ENCODE measurements at places on chromosomes 6 and 20.

GRCh38 chr6:132969196-132969595 is 154.8 kb downstream of the RPS12 start:
- DNase-seq = no peak

GRCh38 chr20:57842720-57843119 is 132.9 kb upstream of the PMEPA1 start:
- no peak for DNase-seq

GRCh38 chr6:72418495-72418894 is 203.4 kb upstream of the KCNQ5 start:
- DNase-seq = no peak

DNA sequence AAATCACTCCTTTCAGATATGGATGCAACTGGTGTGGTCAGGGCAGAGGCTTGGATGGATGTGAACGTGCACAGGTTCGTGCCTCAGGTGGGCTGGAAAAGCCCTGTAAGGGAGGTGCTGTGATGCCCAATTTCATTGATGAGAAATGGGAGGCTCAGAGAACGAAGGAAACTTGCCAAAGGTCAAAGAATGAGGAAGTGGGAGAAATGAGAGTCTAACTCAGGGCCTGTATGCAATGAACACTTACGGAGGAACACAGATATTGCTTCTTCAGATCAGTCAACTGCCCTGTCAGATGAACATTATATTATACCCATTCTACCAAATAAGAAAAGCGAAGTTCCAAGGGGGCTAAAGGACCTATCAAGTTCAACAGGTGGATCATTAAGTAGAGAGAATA is 134.7 kb downstream of the RCAN2 start:
- DNase-seq = no peak

GRCh38 chr6:155717374-155717773 is 261.7 kb upstream of the NOX3 start:
- DNase-seq = no peak

- DNase-seq = no peak
These were observed 54.7 kb downstream of the FGD2 start for GRCh38 chr6:37060195-37060559.

- DNase-seq = peak; percentile 82
These were observed 159.9 kb downstream of the OR2B2 start for GRCh38 chr6:27752038-27752885.

GRCh38 chr20:41657655-41658054 is 39.5 kb upstream of the CHD6 start:
- DNase-seq = no peak

GRCh38 chr20:56685879-56686278 is 56.8 kb downstream of the TFAP2C start:
- no peak for DNase-seq

GRCh38 chr6:111551521-111552231 is 54.0 kb downstream of the TRAF3IP2 start:
- no peak for DNase-seq

DNA sequence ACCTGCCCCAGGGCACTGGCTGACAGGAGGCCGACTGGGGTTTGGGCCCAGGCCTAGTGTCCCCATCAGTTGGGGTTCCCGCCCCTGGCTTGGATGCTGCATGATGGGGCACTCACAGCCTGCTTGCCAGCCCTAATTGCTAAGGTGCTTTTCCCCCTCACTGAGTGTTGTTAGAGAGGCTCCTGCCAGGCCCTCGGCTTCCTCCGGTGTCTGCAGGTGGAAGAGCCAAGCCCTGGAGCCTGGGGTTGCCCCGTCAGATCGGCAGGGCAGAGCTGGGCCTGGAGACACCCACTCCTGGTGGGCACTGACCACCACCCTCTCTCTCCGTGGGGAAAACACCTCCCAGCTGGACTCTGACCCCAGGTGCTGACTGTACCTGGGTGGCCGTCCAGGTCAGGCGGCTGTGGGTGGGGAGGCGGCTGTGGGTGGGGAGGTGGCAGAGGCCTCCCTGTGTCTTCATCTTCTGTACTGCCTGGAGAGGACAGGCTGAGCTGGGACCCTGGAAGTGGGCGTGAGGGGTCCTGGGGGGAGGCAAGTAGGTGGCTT is 6.0 kb upstream of the CABLES2 start:
- DNase-seq = no peak

- DNase-seq = no peak
These were observed 135.1 kb upstream of the CNR1 start for GRCh38 chr6:88301256-88301655.

- DNase-seq = no peak
These were observed 6.9 kb upstream of the RSPO3 start for GRCh38 chr6:127111526-127111925.

- no peak for DNase-seq
These were observed 31.3 kb downstream of the SLC22A3 start for GRCh38 chr6:160379466-160379865.

GRCh38 chr20:24100370-24101011 is 111.9 kb upstream of the GGTLC1 start:
- peak; percentile 41 for DNase-seq

DNA sequence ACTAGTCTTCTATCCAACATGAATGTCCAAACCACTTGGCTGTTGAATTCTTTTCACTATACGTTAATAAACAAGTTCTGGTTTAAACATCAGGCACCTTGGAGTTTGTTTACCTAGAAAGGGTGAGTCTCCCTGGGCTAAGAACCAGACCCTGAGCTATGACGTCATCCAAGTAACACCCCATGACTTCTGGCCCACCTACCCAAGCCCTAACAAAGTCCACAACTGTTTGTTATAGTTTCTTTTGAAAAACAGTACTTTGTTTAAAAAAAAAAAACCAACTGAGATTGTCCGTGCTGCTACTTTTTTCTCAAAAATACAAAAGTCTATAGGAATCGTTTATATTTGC is 146.9 kb upstream of the BEND6 start:
- no peak for DNase-seq

- DNase-seq = no peak
These were observed 34.2 kb upstream of the RPN2 start for GRCh38 chr20:37144856-37145404.

DNA sequence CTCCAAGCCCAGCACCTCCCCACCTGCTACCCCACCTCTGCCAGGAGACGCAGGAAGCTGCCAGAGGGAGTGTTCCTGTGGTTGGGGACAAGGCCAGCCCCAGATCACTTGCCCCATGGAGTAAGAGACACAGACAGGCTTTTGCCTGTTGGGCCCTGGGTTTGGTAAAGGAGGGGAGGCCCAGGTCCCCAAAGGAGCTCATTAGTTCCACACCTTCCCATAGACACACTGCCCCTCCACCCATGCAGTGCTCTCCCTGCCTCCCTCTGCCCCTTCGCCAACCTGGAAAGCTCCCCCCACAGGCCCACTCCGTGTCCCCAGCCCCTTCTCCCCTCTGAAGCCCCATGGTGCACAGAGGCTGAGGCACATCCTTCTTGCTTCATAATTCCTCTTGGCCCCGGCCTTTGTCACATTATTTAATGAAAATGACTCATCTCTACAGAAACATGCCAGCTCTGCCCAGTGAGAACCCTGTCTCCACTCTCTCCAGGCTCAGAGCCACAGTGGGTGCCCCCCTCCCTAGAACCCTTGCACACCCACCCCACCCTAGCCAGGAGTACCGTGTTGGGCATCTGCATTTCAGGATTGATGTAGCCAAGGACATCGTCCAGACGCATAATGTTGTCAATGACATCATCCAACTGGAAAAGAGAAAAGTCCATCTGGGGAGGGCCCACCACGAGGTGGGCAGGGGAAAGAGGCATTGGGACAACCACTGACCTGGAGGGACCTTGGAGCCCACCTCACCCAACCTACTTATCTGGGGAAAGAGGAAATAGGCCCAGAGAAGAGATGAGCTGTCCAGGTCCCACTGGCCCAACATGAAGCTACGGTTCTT is 46.0 kb downstream of the TFEB start:
- DNase-seq = no peak

DNA sequence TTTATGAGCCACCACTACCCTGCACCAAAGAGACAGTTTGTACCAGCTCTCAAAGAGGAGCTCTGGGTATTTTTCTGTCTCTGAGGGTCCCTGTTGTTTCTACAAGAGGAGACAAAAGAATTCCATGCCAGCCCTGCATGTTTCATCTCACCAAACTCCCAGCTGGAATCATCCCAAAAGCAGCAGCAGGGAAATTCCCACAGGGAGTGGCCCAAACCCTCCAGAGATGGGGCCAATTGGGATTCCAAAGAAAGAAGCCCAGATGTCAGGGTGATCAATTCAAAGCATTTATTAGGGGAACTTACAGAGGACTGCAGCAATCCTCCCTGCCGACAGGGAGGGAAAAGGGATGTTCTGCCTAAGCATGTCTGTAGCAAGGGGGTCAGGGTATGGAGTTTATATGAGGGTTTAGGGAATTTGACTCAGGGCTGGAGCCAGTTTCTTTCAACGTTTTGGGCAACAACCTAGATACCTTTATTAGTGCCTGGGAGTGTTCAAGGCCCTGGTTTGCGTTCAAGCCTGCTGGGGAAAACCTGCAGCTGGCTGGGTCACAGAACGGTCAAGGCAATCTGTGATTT is 47.2 kb downstream of the MUC22 start:
- DNase-seq = no peak

GRCh38 chr6:120108061-120108795 is 758.7 kb upstream of the MAN1A1 start:
- no peak for DNase-seq

DNA sequence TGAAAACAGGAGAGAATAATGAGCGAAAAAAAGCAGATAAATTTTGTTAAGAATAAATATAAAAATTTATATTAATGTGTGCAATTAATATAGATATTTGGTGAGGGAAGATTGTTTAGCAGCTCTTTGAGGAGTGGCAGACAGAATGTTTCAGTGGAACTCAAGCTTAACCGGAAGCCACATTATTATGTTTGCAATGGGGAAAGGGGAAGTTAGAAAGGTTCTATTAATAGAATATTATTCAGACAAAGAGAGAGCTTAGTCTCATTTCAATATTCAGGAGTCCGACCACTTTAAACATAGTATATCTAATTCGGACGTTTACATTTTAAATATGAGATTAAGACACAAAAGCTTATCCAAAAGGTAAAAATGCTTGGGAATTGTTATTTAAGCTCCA is 81.6 kb upstream of the KHDRBS2 start:
- no peak for DNase-seq

Data from OCI-LY7 (cell line).